Coronary artery (tissue), 2 donors: ENCODE measurements at places on chromosomes 7 and 10.

DNA sequence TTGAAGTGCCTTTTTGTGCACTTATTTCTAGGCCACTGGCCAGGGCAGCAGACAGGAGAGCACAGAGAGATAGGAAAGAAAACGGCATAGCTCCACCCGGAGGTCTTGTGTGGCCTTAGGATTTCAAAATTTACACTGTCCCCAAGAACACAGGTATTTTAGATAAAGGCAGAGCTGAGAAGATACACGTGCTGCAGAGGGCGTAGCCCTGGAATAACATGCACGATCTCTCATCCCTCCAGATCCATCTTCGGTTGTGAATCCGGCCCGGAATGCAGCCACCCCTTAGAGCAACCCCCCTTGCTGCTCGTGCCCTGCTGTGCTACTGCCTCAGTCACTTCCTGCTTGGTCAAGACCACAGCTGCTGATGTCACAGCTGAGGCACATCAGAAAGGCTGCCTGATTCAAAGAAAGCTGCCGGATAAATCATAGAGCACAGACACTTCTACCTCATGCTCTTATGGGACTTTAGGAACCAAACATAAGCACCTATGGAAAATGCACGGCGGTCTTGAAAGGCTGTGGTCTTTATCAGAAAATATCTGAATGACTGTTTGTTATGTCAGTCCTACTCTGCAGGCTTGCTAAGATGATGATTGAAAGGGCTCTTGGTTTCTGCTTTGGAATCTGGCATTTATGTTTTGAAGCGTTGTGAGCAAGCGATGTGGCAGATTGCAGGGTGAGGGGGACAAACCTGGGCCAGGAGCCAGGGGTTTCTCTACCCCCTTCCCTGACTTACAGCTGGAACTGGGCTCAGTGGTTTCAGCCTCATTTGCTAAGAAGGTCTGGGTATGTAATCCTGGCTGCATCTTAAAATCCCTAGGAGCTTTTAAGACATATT lies 152.0 kb downstream of the SVIL start:
- DNase-seq: no peak

DNA sequence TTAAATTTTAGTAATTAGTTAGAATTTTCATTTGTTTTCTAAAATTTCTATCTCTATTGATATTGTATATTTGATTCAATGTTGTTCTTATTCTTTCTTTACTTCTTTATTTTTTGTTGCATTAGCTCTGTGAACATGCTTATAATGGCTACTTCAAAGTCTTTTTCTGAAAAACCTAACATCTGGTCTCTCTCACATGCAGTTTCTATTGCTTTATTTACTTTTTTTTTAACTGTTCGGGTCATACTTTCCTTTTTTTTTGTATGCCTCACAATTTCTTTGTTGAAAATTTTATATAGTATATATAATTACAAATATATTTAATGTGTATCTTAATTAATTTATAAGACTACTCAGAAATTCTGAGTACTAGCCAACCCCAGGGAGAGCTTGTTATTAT lies 52.1 kb upstream of the PLXDC2 start:
- no peak for DNase-seq

GRCh38 chr10:114629824-114630730 lies 28.0 kb downstream of the ABLIM1 start:
- no peak for DNase-seq

- DNase-seq: no peak
Measured at GRCh38 chr7:132750530-132751217, 174.4 kb upstream of the PLXNA4 start.

- no peak for DNase-seq
Measured at GRCh38 chr10:71011141-71011540, 122.8 kb upstream of the PCBD1 start.

DNA sequence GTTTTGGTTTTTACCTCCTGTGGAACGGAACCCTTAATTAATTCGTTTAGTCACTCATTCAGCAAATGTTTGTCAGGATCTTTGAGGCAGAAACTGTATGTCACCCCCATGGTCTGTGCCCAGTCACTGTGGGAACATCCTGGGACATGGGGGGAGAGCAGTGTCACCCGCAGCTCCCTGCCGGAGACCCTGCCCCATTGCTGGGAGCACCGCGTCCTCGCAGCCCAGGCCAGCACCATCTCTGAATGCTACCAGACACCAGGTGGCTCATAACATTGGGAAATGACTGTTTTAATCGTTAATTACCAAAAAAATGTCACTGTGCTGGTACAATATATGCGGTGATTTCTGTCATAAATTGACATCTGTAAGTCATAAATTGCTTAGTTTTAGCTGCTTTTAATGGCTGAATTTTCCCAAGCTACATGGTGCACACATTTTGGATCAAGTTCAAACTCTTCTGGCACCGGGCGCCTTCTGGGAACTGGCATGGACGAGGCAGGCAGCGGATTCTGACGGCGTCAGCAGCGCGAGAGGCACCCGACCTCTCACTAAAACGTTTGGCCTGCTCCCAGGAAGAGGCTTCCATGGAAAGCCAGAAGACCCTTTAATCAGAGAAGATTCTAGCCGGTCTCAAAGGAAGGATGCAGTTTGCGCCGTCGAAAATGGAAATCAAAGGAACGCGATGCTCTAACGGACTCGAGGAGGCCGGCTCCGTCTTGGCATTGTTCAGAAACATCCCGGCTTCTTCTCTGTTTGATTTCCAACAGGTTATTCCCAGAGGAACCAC lies 184.2 kb downstream of the ADARB2 start:
- no peak for DNase-seq

- DNase-seq: no peak
Measured at GRCh38 chr7:13442226-13442625, 547.2 kb downstream of the ETV1 start.

- DNase-seq: peak; percentile 78
Measured at GRCh38 chr7:77537778-77538280, 734 bp downstream of the PTPN12 start.

- no peak for DNase-seq
Measured at GRCh38 chr10:51083356-51083853, 9.1 kb downstream of the PRKG1 start.

DNA sequence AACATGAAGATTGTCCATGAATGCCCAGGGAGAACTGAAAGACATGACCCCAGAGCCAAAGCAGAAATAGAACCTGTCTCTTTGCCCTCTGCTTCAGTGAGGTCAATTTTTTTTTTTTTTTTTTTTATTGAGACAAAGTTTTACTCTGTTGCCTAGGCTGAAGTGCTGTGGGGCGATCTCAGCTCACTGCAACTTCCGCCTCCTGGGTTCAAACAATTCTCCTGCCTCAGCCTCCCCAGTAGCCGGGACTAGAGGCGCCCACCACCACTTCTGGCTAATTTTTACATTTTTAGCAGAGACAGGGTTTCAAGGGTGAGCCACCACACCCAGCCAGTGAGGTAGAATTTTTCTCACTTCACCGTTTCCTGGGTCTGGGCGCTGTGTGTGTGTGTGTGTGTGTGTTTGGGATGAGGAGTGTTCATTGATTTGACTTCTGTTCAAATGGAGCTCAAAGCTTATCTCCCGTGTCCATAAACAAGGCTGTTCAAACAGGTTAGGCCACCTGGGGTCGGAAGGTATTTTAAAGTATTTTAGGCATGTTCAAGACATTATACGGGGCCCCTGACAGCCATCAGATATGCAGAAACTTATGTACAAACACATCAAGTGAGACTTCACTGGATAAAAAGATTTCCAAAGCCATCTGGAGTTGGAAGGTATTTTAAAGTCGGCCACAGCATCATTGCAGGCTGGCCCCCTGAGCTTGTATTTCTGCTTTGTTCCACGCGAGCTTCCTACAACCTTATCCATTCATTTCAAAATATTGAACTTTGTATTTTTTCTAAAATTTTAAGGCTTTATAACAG lies 93.8 kb downstream of the MAP3K8 start:
- DNase-seq: no peak

DNA sequence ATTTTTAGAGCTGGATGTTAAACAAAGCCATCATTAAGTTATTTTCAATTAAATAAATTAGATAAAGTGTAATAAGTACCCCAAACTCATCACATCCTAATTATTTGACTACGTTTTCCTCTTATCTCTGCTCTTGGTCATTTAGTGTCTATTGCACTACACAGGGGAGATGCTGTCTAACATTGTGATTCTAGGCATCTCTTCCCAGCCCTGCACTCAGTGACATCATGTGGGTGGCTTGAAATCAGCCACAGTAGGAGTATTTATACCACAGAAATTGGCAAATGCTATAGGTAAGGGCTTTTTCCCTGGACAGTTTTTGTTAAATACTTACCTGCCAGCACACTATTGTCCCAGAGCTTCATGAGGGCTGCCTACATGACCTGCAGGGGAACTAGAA lies 21.3 kb upstream of the TMEM72 start:
- DNase-seq: no peak

DNA sequence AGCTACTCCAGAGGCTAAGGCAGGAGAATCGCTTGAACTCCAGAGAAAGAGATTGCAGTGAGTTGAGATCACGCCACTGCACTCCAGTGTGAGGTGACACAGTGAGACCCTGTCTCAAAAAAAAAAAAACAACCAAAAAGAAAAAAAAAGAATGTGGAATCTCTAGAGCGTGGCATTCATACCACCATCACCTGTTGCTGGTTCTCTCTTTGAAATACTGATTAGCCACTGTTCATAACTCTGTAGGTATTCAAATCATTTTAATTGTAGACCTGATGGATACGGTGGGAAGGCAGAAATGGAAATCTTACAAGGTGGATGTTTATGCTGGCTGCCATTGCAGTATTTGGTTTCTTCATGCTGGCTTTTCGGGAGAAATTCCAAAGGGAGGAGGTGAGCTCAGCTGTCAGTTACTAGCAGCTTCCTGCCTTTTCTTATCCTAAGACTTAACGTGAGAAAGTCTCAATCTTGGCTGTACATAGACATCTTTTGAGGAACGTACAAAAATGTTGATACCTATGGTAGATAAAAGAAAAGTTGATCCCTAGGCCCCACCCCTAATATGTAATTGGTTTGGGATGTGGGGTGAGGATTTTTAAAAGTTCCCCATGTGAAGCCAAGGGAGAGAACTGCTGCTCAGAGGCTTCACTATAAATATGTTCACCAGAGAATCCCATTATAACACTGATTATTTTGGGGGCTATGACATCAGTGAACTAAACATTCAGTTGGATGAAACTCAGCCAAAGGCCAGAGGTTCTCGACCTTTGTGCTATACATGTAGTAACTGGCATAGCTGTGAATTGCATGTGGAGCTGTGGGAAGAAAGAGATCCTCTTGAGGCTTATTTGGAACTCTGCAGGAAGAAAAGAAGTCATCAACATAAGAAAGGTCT lies 26.9 kb upstream of the MKLN1 start:
- no peak for DNase-seq

DNA sequence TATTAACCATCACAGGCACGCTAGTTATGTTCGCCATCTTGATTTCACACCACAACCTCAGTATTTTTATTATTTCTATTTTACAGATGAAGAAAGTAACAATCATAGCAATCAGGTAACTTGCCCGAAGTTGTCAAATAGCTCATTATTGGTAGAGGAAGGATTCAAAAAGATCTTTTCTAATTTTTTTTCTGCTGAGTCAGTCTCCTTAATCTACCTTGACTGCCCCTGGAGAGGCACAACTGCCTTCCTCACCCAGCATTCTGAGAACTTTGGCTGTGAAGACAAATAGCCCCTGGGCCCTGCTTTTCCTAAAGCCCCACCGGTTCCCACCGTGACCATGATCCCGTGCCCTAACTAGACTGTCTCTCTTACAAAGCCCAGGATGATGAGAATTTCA lies 99.2 kb downstream of the TRIL start:
- no peak for DNase-seq

DNA sequence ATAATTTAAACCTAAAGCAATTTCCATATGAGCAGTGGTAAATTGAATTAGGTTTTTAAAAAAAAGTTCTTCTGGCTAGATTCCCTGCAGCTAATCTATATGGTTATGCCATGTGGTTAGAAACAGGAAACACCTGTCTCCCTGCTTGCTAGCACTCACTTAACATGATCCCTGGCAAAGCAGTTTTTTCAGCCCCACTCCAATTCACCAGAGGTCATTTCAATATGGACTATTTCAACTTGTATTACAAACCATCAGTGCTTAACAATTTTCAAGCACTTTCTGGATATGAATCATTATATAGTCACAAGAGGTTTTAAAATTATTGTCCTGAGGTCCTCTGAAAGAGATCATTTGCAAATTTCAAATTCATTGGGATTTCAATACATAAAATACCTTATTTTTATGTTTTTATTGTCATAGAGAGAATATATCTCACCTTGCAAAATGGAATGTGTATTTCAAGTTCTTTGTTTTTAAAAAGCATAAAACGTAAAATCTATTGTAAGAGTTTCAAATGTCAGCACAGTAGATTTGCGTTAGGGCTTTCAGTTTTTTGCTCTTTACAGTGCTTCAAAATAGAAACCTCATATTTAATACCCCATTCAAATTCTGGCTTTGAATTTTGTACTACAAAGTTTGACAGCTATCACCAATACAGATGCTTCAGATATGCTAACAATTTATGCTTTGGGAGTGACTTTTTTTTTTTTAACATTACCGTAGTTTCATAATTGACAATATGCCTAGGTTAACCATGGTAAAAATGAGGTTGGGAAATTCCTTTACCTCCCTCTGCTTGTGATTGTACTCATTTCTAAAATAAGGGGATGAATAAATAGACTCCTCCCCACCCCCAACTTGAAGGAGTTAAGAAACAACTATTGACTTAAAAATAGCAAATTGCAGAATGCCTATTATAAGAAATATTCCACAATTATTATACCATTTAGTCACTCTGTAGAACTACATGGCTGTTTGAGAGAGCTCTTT lies 117.5 kb upstream of the HGF start:
- DNase-seq: no peak

GRCh38 chr10:128386816-128387604 lies 260.8 kb upstream of the MKI67 start:
- no peak for DNase-seq

DNA sequence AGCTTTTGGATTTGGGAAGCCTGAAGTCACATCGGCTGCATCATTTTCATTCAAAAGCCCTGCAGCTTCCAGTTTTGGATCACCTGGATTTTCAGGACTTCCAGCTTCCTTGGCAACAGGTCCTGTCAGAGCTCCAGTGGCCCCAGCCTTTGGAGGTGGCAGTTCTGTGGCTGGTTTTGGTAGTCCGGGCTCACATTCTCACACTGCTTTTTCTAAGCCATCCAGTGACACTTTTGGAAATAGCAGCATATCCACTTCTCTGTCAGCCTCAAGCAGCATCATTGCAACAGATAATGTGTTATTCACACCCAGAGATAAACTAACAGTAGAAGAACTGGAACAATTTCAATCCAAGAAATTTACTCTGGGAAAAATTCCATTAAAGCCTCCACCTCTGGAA lies 18.5 kb downstream of the NUP42 start:
- DNase-seq: no peak

DNA sequence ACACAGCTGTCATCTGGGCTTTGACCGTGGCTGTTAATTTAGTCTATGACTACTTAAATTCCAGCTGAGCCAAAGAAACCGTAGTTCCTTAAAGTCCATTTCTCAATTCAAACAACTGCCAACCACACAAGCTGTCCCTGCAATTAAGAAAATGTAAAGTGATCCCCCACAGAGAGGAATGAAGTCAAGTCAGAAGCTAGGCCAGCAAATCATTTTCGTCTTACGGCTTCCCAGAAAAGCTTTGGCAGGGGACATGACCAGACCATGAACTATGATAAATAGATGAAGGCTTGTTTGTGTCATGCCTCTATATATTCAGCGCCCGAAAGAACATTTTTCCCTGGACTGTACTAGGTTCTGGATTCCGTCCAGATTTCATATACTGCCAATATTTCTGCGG lies 54.6 kb downstream of the HACD1 start:
- no peak for DNase-seq

- peak; percentile 80 for DNase-seq
Measured at GRCh38 chr10:31707093-31708039, 221.3 kb downstream of the ARHGAP12 start.
